ENCODE measurements at places on chromosomes 11 and 22.

GRCh38 chr11:1336836-1337646 lies 27.6 kb upstream of the TOLLIP start:
- no peak for DNase-seq

- DNase-seq = no peak
Measured at GRCh38 chr11:1073261-1073724, 1.4 kb upstream of the MUC2 start.

GRCh38 chr11:134530636-134531326 lies 118.7 kb upstream of the B3GAT1 start:
- DNase-seq = no peak

GRCh38 chr11:60375316-60375715 lies 3.0 kb upstream of the MS4A7 start:
- no peak for DNase-seq

DNA sequence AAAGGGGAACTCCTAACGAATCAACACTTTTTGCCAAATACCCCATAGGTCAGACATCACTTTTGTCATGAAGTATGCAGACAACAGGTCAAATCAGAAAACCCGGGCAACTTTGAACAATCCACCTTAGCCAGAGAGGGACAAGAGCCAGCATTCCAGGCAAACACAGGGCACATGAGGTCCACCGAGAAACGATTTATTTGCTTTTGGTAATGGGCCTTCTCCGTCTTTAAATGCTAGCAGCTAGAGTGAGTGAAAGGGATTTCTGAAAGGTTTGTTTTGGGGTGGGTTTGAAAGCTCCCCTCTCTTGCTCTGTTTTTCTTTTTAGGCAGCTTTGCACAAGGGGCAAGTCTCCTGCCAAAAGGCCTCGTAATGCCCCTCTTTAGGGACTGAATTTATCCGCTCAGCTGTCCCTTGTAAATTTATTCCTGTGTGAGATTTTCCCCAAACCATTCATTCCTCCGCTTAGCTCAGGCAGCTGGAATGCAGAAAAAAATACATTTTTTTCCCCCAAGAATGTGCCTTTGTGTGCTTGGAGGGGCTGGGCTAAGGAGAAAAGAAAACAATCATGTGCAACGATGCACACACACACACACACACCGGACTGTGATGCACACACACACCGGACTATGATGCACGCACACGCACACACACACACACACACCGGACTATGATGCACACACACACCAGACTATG lies 196.9 kb downstream of the SNX19 start:
- no peak for DNase-seq

GRCh38 chr22:32817137-32817730 lies 15.7 kb downstream of the TIMP3 start:
- no peak for DNase-seq

GRCh38 chr11:106493751-106494150 lies 416.3 kb downstream of the AASDHPPT start:
- DNase-seq = no peak

- no peak for DNase-seq
Measured at GRCh38 chr11:28919194-28919593, 811.0 kb downstream of the METTL15 start.

DNA sequence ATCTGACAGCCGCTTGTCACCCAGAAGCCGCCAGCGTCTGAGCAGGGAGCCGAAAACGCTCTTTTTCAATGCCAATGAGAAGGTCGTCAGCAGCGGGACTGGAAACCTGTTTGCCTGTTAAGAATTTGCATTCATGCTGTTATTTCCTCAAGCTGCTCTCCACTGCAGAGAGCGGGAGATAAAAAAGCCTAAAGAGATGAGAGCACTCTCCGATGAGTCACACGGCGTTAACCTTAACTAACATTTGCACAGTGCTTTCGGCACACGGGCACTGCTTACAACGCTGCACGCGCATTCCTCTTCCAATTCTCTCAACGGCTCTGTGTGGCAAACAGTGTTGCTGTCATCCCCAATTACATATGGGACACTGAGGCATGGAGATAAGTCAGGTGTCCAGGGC lies 40.0 kb upstream of the RTL6 start:
- DNase-seq = no peak

DNA sequence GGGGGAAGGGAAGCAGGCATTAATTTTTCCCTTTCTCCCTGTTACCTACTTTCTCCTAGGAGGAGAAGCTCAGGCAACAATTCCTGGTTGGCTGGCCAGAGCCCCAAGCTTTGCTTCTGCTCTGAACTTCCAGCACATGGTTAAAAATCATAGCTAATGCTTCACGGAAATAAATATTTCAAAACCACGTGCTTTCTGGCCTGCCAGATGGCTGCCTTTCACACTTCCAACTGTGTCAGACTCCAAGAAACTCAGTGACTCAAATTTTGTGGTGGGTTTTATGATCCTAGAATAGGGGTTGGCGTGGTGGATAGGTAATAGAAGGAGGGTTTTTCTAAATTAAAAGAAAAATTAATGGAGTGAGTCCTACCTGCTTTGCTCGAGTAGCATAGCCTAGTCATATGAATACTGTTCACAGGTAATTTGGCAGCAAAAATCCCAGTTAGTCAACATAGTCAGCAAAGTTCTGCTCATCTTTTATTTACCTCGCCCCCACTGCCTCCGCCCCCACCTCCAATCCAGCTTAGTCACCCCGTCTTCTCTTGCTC lies 58.6 kb downstream of the SC5D start:
- DNase-seq = no peak

DNA sequence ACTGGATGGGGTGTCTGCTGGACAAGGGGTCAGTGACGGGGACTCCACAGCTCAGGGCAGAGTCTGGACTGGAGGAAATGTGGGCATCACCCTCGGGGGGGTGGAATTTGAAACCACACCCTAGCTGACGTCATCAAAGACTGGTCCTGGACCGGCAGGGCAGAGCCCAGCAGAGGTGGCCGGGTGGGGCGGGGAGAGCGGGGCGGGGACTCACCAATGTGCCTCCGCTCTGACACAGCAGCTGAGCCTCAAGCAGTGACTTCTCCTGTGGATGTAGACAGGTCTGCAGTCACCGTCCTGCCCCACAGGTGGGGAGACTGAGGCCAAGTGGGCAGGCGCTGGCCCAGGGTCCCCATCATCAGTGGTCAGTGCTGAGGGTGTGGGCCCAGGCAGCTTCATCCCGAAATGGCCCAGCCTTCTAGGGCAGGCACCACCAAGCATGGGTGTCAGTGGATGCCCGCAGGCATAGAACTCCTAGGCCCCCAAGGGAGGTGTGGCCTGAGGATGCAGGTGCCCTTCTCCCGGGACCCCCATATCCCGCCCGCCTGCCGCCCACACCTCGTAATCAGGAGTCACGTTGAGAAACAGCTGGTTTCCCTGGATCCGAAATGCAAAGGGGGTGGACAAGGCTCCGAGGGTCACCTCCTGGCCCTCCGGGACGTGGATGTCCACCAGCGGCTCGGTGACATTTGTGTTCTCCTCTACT lies 603 bp downstream of the CDHR5 start:
- no peak for DNase-seq

- DNase-seq = no peak
Measured at GRCh38 chr11:102966011-102966410, 10.5 kb upstream of the MMP13 start.

DNA sequence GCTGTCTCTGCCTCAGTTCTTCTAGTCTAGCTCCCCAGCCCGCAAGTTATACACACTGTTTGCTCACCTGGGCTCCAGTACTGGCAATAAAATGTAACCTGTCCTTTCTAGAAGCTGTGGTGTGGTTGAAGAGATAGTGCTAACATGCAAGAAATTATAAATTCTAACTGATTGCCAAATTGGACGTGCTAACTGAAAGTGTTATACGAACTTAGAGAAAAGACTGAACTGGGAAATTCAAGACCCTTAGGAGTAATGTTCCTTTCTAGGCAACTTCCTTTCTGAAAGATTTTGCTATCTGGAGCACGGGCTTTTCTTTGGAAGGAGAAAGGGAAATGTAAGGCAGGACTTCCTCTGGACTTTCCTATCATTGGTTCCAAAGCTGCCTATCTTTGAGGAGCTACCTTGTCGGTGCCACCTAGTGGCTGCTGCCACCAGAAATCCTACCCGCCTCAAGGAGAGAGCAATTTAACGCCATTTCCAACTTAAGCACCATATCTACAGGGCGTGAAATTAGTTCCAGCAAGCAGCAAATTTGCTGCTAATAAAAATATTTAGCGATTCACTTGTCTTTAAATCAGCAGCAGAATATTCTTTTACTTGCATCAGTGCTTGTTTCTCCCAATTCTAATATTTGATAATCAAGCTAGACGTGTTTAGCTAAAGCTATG lies 12.7 kb upstream of the TMEM218 start:
- no peak for DNase-seq

GRCh38 chr11:123364080-123364479 lies 66.0 kb upstream of the GRAMD1B start:
- DNase-seq = no peak

- peak; percentile 68 for DNase-seq
Measured at GRCh38 chr11:128831174-128832120, 35.6 kb downstream of the KCNJ1 start.

GRCh38 chr22:20430101-20430719 lies 7.4 kb downstream of the SCARF2 start:
- DNase-seq = no peak

- no peak for DNase-seq
Measured at GRCh38 chr11:119471329-119471728, 48.4 kb upstream of the THY1 start.

GRCh38 chr11:45857961-45858474 lies 10.7 kb downstream of the CRY2 start:
- DNase-seq = no peak

- DNase-seq = no peak
Measured at GRCh38 chr22:35422145-35422544, 22.2 kb downstream of the MCM5 start.

- DNase-seq = no peak
Measured at GRCh38 chr11:61153593-61154095, 7.6 kb downstream of the VPS37C start.

DNA sequence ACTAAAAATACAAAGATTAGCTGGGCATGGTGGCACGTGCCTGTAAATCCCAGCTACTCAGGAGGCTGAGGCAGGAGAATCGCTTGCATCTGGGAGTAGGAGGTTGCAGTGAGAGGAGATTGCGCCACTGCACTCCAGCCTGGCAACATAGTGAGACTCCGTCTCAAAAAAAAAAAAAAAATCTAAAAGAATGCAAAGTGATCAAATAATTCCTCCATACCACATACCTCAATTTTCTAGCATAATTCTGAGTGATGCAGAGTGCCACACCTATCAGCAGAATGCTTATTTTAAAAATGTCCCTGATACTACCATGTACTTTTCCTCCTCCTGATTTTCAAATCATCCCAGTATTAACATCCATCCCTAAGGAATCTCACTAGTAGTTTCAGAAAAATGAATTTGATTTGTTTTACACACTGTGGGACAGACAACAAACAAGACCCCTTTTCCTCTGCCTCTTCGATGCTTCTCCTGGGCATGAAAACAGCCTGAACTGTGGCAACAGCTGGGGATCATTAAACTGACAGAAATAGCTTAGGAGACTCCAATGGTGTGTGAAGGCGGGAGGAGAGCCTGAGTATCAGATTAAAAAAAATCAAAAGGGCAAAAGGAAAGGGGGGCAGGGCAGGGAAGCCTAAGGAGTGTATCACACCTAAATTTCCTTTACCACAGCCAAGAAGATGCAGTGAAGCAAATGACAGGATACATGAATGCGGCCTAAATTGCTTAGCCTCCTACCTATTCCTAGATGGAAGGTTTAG lies 114.7 kb downstream of the SGSM3 start:
- no peak for DNase-seq

DNA sequence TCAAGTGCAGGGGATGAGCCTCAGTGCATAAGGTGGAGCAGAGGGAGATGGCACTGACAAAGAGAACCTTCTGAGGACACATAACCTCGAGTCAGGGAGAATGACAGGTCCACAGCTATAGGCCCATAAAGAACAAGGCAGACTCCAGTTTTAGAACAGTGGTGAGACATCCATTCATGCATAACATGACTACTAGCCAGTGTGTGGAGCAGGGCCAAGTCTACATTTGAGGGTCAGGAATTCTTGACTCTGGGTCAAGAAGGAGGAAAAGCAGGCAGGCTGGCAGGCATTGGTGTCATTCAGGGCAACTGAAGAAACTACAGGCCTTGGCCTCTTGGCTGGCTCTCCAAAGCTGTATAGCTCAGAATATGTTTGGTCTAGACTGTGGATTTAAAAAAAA lies 54.9 kb downstream of the MTNR1B start:
- no peak for DNase-seq

Data from NCI-H510A (cell line).